Muscle of arm (tissue), 14 donors: ENCODE measurements at places on chromosomes 6 and 20.

- peak; percentile 12 for DNase-seq
These were observed 1.5 kb downstream of the SALL4 start for GRCh38 chr20:51800872-51801121.

DNA sequence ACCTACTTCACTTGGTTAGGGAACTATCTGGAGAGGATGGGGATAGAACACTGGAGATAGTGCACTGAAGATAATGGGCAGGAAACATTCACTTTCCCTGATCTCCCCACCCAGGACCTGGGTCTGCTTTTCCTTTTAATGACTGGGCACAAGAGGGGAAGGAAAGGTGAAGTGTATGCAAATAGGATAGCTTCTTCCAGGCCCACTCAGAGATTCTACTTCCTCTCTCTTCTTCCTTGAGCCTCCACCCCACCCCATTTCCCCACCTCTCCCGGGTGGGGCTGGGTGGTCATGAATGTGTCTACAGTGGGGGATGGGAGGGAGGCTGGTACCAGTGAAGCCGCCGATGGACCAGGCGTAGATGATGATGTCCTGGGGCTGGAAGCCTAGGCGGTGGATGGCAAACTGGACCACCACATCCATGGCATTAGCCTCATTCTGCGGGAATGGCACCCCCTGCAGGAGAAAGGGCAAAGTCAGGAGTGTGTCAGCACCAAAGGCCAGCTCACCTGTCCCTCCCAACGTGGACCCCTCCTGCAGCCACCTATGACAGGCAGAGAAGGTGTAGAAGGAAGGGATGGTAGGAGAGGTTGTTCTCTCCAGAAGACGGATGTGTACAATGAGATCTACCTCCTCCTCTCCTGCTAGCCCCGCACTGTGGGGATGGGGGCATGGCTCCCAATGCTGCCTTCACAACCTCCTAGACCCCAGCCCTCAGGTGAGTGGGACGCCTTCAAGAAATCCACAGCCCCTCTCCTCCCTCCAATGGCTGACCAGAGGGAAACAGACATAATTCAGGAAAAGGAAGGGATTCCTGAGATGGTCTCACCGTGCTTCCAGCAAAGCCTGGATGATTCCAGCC, 8.6 kb upstream of the LY6G5C start:
- no peak for DNase-seq

- DNase-seq: peak; percentile 48
These were observed 29.6 kb downstream of the CAP2 start for GRCh38 chr6:17423026-17423425.

DNA sequence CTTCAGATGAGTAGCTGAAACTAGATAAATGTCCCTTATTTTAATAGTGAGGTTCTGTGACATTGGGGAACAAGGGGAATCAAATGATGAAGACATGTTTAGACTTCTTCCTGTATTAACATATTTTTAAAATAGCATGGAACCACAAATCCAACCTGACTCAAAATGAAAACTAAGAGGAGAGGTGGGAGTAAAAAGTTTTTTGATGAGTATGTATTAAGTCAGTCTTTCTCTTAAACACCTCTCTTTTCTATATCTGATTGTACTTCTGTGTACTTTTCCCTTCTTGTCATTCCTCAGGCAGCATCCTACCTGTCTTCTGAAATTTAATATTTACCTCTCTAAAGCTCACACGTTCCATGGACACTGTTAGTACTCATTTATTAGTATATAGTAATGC, 8.7 kb upstream of the SDHAF4 start:
- no peak for DNase-seq

DNA sequence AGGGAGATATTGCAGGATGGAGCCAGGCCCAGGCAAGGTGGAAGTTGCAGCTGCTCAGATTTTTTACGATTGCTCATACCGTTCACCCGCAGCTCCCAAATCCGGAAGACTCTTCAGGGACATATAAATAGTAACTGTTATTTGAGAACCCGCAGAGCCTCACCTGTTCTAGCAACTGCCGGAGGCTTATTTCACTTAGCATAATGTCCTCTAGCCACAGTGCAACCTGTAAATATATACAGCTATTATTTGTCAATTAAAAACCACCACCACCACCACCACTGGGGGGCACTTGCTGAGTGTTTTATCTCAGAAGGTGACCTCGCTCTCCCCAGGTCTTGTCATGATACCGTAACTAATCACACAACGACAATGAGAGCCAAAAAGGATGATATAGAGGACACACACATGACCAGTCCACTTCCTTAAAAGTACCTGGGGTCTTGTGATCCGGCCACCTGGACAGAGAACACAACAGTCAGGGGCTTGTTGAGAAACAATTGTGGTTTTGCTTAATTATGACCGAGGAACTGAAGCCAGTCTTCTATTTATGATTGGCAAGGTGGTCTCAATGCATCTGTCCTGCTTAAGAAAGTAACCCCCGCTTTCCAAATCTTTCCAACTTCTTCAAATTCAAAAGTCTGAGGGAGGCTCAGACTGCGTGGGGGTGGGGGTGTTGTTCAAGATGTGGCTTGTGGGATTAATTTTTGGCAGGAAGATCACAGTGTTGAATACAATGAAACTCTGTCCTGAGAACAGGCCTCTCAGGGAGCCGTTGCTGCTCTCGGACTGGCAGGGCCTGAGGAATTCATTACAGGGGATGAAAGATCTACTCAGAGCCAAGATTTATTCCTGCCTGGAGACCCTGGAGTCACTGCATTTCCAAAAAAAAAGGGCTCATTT, 107.7 kb upstream of the PRND start:
- peak; percentile 28 for DNase-seq

GRCh38 chr6:79134699-79135474, 56.8 kb upstream of the PHIP start:
- DNase-seq: no peak

- DNase-seq: no peak
These were observed 47.0 kb downstream of the GOPC start for GRCh38 chr6:117555262-117555849.

DNA sequence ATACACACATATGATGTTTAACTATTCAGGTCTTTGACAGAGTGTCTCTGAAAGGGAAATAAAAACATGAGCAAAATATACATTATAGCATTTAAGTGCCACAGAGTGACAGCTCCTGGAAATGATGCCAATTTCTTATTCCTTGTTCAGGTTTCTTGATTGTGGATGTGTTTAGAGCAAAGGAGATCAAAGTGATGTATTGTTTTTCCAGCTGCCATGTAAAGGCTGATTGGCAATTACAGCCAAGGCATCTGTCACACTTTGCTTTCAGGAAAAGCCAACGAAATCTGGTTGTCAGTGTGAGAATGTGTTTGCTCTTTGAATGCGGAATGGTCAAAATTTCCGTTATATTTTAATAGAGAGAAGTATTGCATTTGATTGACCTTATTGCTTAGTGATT, 347.8 kb upstream of the FLRT3 start:
- no peak for DNase-seq

DNA sequence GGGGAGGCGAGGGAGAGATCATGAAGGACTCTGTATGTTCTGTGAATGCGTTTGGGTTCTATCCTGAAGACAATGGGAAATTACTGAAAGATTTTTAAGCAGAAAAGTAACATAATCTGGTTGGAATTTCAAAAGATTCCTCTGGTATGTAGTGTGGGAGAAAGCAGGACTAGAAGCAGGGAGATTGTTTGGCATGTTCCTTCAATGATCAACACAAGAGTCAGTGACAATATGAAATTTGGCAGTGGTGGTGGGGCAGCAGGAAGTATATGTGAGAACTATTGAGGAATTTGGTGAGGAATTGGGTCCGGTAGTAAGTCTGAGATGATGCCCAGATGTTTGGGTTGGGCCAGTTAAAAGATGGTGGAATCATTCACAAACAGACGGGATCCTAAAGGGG, 348.7 kb downstream of the CD83 start:
- no peak for DNase-seq

DNA sequence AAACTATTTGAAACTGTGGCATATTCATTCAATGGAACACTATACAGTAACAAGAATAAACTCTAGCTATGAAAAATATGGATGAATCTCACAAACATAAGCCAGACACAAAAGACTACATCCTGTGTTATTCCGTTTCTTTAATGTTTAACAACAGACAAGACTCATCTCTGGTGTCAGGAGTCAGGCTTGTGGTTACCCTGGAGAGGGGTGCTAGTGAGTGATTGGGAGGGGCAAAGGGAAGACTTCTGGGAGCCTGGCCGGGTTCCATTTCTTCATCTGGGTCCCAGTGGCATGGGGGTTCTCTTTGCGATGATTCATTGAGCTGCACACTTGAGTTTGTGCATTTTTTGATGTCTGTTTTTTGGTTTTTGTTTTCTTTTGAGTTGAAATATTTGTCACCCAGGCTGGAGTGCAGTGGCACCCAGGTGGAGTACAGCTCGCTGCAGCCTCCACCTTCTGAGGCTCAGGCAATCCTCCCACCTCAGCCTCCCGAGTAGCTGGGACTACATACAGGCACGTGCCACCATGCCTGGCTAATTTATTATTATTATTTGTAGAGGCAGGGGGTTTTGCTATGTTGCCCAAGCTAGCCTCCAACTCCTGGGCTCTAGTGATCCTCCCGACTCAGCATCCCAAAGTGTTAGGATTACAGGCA, 21.2 kb upstream of the TTPAL start:
- DNase-seq: no peak

- DNase-seq: no peak
These were observed 35.5 kb upstream of the TBXT start for GRCh38 chr6:166203003-166203640.

GRCh38 chr6:3236005-3236404, 8.6 kb upstream of the TUBB2B start:
- DNase-seq: no peak

DNA sequence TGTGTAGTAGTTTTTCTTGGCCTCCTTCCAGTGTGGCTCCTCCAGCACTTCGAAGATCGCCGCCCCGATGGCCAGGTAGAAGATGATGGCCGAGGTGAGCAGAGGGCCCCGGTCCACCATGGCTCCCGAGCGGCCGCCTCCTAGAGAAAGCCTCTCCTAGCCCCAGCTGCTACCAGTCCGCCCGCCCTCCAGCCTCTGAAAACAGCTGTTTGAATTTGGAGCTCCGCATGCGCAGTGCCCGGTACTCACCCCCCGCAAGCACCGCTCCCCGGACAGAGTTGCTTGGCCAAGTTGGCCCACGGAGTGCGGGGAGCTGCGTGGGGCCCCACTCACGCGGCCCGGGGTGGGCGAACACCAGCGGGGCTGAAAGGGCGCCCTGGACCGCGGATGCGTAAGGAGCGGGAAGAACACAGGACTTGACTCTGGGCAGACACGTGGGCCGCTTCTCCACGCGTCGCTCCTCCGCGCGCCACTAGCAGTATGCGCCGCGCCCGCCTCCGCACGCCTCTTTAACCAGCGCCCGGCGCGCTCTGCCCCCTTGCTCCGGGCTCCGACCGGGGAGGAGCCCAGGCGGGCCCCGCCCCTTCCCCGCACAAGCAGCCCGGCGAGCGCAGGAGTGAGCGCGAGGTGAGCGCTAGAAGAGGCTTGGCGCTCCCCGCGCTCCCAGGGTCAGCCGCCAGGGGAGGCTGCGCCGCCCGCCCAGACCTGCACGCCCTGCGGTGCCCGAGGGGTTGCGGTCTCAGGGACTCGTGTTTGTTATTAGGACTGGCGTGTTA, at the start of gene KCNK5:
TSS of gene KCNK5 (minus strand) at position 484 of the 776 bp plus-strand sequence. CDS start at position 120, 364 bp downstream.
- peak; percentile 44 for DNase-seq

- no peak for DNase-seq
These were observed 44.0 kb downstream of the B4GALT5 start for GRCh38 chr20:49669601-49670189.

- DNase-seq: no peak
These were observed 10.5 kb upstream of the OGFRL1 start for GRCh38 chr6:71277926-71278600.

GRCh38 chr6:132937466-132937906, 123.1 kb downstream of the RPS12 start:
- no peak for DNase-seq

- DNase-seq: no peak
These were observed 92.9 kb downstream of the SPTLC3 start for GRCh38 chr20:13101706-13102105.

DNA sequence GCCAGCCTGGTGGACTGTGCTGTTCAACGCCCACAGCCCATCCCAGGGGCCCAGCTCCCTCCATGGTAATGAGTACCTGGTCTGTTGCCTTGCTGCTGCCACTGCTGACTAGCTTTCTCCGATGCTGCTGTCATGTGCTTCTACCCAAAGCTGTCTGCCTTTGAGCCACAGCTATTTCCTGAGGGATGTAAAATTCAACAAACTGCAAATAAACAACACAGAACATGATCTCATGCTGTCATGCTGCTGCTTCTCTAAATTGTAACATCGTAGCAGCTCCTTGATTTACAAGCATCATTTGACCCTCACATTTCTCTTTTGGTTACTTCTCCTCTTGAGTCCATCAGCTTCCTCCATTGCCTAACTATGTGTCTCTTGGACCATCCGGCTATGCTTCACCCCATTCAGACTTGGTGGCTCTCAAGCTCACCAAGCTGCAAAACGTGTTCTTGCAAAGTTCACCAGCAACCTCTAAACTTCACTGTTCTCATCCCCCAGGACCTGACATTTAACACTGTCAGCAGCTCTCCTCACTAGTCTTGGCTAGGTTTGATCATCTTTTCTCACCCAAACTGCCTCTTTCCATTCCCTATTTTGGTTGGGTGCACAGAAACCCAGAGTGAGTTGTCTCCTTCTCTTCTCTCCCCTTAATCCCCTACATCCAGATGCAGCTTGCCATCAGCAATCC, 54.6 kb downstream of the FYN start:
- DNase-seq: no peak

GRCh38 chr6:27531772-27532459, 59.0 kb upstream of the ZNF184 start:
- DNase-seq: no peak

- no peak for DNase-seq
These were observed 438.7 kb upstream of the JARID2 start for GRCh38 chr6:14807130-14807529.

DNA sequence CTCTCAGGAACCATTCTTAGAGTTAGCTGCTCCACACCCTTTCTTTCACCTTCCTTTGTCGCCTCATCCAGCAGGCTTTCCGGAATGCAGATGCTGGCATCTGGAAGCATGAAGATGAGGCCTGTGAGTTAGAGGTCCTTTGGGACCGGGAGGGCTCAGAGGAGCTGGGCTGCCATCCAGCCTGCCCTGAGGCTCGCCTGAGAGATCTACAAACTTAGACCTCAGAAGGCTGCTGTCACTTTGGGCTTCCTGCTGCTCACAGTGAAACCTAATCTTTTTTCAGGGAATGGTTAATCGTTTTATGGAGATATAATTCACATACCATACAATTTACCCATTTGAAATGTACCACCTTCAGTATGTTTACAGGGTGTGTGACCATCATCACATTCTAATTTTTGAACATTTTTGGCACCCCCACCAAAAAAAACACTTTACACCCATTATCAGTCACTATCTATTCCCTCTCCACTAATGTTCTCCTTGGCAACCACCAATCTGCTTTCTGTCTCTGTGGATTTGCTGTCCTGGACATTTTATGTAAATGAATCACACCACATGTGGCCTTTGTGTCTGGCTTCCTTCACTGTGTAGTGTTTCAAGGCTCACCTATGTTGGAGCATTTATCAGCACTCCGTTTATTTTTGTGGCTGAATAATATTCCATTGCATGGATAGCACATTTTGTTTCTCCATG, 20.0 kb upstream of the MPC1 start:
- no peak for DNase-seq

- DNase-seq: peak; percentile 52
These were observed 290.3 kb upstream of the STXBP5 start for GRCh38 chr6:146913842-146914488.

- no peak for DNase-seq
These were observed 2.7 kb downstream of the SLC32A1 start for GRCh38 chr20:38726804-38727606.
